ENCODE measurements at places on chromosomes 16 and 17.

GRCh38 chr17:45783593-45784292 lies 377 bp upstream of the CRHR1 start:
- DNase-seq: no peak

- no peak for DNase-seq
These were observed 8.8 kb downstream of the ADAT1 start for GRCh38 chr16:75614066-75614897.

DNA sequence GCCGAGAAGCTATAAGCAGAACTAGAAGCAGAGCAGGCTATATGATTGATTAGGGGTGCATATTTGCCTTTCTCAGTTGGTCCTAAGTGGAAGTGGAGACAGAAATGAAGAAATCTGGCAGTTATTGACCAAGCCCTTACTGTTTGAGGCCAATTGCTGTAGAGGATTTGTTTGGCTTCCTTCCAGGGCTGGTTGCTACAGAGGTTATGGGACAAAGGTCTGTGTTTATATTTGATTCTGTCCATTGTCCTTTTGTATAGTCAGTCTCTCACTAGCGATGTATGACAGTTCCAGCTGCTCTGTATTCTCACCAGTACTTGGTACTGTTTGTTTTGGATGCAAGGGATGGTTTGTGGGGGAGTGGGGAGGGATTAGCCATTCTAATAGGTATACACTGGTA lies 7.3 kb upstream of the ALOX15 start:
- no peak for DNase-seq

- no peak for DNase-seq
These were observed 29.1 kb downstream of the CCDC182 start for GRCh38 chr17:57715981-57716380.

DNA sequence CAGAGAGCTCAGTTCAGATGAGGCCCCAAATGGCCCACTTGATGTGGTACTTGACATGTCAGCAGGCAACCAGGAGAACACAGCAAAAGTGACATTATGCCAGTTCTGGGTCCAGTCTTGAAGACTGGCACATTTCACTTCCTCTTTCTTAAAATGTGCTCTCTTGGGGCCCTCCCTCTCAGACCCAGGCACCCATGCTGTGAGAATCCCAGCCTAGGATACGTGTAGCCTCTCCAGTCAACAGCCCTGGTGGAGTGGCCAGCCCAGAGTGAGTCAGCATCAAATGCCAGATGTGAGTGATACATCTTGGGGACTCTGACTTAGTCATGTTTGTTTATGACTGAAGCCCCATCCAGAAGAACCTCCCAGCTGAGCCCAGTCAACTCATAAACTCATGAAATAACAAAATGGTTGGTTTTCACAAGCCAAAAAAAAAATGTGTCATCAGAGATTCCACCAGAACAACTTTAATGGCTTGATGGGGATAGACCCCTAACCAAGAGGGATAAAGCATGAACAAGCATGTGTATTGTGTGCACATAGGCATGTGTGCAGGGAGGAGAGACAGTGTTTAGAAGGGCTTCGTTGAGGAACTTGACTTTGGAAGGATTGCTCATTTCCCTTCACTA lies 82.5 kb upstream of the TNRC6C start:
- no peak for DNase-seq

DNA sequence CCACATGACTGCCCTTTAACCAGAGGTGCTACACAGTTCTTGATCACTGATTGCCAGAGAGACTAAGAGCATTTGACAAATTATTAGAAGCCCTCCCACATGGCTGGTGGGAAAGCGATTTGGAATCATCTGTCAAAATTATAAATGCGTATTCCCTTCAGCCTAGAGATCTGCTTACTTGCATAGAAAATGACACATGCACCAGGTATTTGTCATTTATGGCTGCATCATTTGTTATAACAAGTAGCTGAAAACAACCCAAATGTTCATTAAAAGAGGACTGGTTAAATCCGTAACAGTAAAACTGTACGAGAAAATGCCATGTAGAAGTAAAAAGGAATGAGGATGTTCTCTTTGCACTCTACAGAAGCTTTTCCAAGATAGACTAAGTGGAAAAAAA lies 21.4 kb downstream of the BCO1 start:
- no peak for DNase-seq

- no peak for DNase-seq
These were observed 18.7 kb downstream of the TNS4 start for GRCh38 chr17:40482722-40483121.

DNA sequence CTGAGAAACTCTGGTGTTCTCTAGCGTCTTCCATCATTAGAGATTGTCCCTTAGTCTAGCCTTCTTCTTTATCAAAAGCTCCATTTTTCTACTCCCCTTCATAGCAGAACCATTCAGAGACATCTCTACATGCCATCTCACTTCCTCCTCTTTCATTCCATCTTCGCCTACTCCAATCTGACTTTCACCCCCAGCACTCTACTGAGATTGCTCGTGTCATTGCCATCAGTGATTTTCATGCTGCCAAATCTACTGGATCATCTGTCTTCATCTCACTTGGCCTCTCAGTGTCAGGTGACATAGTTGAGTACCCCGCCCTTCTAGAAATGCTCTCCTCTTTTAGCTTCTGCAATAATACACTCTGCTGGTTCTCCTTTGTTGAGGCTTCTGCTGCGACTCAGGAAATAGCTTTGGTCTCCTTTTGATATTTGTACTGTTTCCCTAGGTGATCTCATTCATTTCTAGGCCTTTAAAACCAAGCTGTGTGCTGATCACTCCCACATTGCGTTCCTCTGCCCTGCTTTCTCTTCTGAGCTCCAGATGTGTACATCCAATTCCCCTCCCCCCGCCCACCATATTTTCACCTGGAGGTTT lies 119.1 kb downstream of the FTO start:
- DNase-seq: no peak

- DNase-seq: peak; percentile 44
These were observed 155.3 kb downstream of the AIPL1 start for GRCh38 chr17:6279659-6280058.

- no peak for DNase-seq
These were observed 26.4 kb downstream of the KIFC3 start for GRCh38 chr16:57775661-57776469.

GRCh38 chr16:86575754-86576557 lies 2.4 kb upstream of the FOXL1 start:
- DNase-seq: no peak

GRCh38 chr16:87463722-87464690 lies 28.8 kb downstream of the ZCCHC14 start:
- no peak for DNase-seq

DNA sequence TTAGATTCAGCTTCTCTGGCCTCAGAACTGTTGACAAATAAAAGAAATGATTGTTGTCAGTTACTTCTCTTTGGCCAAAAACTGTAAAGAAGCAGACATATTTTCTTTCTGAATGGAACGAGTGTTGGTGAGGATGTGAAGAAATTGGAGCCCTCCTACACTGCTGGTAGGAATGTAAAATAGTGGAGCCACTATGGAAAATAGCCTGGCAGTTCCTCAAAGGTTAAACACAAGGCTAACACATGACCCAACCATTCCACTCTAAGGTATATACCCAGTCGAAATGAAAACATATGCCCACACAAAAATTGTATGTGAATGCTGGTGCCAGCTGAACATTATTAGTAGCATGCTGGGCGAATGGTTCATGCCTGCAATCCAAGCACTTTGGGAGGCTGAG lies 14.2 kb upstream of the KRT24 start:
- DNase-seq: no peak

DNA sequence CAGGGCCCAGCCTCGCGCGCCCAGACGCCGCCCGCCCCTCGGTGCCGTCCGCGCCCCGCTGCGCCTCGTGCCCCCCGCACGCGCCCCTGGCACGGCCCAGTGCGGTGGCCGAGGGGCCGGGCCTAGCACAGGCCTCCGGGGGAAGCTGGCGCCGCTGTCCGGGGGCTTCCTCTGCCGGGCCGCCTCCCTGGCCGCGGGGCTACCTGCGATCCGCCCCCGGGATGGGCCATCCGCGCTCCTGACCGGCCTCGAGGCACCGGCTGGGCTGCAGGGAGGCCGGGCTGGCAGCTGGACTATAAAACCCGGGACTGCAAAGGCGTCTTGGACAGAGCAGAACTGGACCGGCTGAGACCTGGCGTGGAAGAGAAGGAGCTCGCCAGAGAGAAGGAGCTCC lies 783 bp downstream of the BHLHA9 start:
- no peak for DNase-seq

DNA sequence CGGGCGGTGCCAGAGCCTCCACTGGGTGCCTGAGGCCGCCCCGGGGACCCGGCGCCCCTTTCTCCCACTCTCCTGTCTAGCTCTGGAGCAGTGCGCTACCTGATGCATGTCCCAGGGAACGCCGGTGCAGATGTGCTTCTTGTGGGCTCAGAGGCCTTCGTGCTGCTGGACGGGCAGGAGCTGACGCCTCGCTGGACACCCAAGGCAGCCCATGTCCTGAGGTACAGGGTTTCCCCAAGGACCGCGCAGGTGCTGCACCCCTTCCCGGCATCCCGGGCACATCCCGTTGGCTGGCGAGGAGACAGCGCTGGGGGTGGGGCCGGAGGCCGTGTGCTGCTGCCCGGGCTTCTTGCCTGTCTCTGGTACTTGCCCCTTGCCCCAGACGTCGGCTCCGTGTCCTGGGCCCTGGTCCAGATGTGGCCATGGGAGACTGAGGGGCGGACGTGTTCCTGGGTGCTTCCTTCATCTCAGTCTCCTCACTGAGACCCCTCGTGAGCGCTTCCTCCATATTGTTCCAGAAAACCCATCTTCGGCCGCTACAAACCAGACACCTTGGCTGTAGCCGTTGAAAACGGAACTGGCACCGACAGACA lies 12.5 kb downstream of the RGS11 start:
- DNase-seq: no peak

GRCh38 chr17:80481284-80482057 lies 5.1 kb upstream of the NPTX1 start:
- no peak for DNase-seq

DNA sequence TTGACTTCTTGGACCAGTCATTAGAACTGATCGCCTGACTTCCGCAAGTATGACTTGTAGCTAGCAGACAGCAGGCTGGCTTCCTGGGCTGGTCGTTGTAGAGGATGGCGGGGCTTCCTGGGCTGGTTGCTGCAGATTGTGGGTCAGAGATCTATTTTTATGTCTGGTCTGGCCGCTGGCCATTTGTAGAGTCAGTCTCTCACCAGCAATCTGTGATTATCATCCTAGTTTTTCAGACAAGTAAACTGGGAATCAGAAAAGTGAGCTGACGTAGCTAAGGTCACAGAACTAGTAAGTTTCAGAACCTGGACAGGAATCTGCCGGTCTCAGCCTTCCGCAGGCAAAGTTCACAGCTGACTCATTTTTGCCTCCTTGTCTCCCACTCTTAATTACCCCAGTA lies 19.1 kb downstream of the GPR142 start:
- DNase-seq: no peak

DNA sequence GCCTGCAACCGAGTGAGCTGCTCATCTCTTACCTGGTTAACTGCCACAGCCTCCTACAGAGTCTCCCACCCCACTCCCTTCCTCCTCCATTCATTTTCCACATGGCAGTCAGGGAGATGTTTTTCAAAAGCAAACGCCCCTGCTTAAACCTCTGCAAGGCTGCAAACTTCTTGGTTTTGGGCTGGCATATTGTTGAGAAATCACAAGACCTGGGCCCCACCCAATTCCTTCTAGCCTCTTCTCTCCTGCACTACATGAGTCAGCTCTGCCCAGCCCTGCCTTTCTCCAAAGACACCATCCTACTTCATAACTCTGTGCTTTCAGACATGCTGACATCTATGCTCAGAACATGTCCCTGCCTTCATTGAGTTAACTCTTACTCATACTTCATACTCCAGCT lies 136.1 kb downstream of the SPACA3 start:
- DNase-seq: no peak

- no peak for DNase-seq
These were observed 16.5 kb upstream of the ABCC1 start for GRCh38 chr16:15932939-15933338.

- no peak for DNase-seq
These were observed 13.9 kb upstream of the FZD2 start for GRCh38 chr17:44543213-44543904.

- no peak for DNase-seq
These were observed 882 bp upstream of the TOX3 start for GRCh38 chr16:52547834-52548215.

- no peak for DNase-seq
These were observed 370.1 kb upstream of the ZFHX3 start for GRCh38 chr16:73418051-73418450.

- no peak for DNase-seq
These were observed 23.8 kb upstream of the TMEM101 start for GRCh38 chr17:44038604-44039011.

GRCh38 chr17:78230996-78231935 lies at the start of gene TMEM235:
Gene TMEM235, plus strand, starts transcription at chr17:78231631. Its CDS starts 393 bp downstream, at chr17:78232024.
- DNase-seq: no peak

DNA sequence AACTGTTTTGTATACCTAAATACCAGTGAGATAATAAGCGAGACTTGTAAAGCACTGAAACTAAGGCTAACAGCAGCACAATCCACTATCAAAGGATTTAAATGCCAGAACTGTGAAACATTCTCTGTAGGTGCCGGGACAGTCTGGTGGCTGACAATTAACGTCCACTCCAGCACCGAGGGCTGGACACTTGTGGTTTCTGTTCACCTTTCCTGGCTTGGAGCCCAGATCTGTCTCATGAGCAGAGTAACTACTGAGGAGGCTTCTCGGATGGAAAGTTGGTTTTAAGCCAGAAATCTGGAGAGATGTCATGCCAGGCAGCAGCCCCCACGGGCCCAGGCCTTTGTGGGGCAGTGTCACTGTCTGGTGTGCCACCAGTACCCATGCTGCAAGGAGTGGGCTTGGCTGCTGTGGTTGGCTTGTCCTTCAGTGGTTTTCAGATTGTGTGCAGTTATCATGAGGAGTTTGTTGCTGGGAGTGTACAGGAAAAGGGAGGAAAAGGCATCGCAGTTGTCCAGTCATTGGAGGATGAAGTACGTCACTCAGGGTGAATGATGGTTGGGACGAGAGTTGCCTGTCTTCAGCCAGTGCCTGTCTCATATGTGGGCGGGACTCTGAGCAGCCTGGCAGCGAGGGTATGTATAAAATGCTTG lies 35.5 kb downstream of the UBN1 start:
- DNase-seq: peak; percentile 50

DNA sequence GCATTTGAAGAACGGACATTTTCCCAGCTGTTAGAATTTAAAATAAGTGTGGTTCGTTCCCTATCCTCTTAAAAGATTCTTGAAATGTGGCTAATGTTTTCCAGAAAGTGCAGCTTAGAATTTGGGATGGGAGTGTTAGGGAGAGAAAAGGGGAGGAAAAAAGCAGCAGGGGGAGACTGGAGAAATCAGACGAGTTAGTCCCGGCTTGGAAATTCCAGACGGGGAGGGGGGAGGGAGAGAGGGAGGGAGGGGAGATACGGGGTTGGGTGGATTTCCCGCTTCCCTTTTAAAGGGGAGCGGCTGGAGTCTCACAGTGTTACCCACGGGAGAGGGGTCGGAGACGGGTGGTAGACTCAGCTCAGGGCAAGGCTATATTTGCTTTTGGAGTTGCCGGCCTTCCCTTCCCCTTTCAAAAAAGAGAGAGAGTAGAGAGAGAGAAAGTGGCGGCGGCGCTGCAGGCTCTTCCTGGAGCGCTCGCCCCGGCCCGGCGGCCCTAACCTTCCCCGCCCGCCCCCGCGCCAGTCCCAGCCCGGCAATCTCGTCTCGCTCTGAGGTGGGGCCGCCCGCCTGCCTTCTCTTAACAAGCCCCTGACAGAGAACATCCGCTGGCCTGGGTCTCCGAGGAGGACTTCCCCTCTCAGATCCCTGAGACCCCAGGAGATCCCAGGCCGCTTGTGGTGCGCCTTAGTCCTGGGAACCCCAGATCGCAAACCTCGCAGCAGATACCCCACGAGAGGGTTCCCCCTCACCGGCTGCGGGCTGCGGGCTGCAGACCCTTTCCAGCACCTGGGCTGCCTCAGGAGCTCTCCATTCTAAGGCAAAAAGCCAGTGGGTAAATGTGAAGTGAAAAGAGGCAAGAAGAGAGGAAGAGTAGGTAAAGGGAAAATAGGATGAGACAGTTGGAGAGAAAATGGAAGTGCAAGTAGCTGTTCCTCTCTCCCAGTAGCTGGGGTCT lies 6.6 kb downstream of the IGF2BP1 start:
- DNase-seq: peak; percentile 56
